SJCRH30 (cell line): ENCODE measurements at places on chromosomes 3 and 15. TPM values are rescaled to one million over a fixed set of nuclear protein-coding genes. Genes with fewer than 3 reads are reported as not detected.

DNA sequence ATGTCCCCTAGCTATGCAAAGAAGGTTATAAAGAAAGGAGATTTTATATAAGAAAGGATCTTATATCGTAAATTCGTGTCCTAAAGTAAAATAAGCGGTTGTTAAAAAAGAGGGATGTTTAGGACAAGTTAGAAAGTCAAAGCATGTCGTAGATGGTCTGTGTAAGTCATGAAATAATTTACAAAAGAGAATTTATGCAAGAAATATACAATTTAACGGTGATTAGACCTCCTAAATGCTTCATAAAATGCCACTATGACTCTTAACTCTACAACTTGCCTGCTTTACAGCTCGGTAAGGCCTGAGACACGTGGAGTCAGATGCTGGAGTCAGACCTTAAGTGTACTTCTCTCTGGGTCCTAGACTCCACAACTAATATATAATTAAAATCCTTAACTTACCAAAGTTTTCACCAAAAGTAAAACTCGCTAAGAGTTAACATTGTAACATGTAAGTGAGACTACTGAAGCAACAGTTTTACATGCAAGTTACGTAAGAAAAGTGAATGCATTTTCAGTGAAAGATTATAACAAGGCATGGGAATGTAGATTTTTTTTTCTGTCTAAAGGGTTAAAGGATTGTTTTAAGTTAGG, 13.3 kb upstream of the SRPRB start:
- H3K4me3 ChIP-seq = no peak overlapping the region
- no peak overlapping the region for H3K27ac ChIP-seq
- H3K27me3 ChIP-seq = no peaks in the 10 kb centered on the region
- H3K36me3 ChIP-seq = no peaks in the 10 kb centered on the region
- DNase-seq = peak; percentile 44

GRCh38 chr15:92617549-92618520, 37.7 kb downstream of the FAM174B start:
- H3K27me3 ChIP-seq = no peaks in the 10 kb centered on the region
- H3K4me1 ChIP-seq = peaks cover 40% of the 10 kb centered on the region

DNA sequence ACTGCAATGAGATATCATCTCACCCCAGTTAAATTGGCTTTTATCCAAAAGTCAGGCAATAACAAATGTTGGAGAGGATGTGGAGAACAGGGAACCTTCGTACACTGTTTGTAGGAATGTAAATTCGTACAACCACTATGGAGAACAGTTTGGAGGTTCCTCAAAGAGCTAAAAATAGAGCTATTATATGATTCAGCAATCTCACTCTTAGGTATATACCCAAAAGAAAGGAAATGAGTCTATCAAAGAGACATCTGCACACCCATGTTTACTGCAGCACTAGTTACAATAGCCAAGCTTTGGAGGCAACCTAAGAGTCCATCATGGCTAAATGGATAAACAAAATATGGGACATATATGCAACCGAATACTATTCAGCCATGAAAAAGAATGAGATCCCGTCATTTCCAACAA, 68.0 kb upstream of the HES1 start:
- H3K4me1 ChIP-seq = peaks cover 21% of the 10 kb centered on the region
- no peak overlapping the region for H3K27ac ChIP-seq
- DNase-seq = peak; percentile 42
- no peaks in the 10 kb centered on the region for H3K36me3 ChIP-seq
- no peak overlapping the region for H3K4me3 ChIP-seq

- H3K4me3 ChIP-seq = no peak overlapping the region
- H3K27ac ChIP-seq = no peak overlapping the region
- H3K27me3 ChIP-seq = no peaks in the 10 kb centered on the region
- no peaks in the 10 kb centered on the region for H3K36me3 ChIP-seq
These were observed 26.6 kb downstream of the LRRC2 start for GRCh38 chr3:46539443-46540005.

DNA sequence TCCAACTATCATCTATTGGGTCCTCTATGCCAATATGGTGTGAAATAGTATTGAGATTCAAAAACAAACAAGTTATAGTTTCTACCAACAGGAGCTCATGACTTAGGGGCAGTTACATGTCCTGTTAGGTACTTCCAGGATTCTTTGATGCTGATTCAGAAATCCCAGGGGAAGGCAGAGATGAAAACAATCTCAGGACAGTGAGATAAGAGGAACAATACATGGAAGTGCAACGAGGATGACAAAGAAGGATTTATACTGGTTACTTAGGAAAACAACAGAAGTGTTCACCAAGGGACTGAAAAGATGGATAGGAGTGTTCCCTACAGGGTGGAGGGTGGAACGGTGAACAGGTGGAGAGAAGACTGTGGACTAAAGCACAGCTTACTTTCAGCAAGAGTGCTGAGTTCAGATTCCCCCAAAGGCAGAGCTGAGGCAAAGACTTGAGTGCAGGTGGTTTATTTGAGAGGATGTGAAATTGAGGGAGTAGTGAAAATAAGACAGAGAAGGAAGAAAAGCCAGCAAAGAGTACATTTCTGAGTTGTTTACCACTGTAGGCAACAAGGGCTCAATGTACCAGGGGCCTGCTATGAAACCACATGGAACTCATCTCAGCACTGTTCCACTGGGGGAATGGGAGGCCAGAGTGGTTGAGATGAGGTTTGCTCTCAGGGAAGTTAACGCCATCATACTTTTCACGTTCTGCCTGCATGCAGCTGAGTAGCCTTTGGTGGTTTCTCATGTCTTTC, 68.1 kb downstream of the TRIM69 start:
- H3K27ac ChIP-seq = no peak overlapping the region
- H3K4me1 ChIP-seq = peaks cover 4% of the 10 kb centered on the region; the same call in 1 of the 2 replicates
- DNase-seq = no peak
- H3K36me3 ChIP-seq = no peaks in the 10 kb centered on the region

DNA sequence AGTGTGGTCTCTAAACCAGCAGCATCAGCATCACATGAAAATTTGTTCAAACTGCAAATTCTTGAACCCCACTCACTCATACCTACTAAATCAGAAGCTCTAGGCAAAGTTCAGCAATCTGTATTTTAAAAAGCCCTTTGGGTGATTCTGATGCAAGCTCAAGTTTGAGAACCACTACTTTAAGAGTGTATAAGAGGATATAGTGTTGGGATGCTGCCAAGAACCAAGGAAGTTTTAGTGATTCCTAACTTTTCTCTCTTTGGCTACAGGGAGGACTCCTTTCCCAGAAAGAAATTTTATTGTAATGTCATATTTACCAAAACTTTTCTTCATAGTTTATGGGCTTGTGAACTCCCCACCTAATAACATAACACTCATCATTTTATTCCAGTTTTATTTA, 422.2 kb downstream of the TBC1D5 start:
- DNase-seq = no peak
- no peaks in the 10 kb centered on the region for H3K4me1 ChIP-seq
- no peaks in the 10 kb centered on the region for H3K27me3 ChIP-seq
- H3K4me3 ChIP-seq = no peak overlapping the region

DNA sequence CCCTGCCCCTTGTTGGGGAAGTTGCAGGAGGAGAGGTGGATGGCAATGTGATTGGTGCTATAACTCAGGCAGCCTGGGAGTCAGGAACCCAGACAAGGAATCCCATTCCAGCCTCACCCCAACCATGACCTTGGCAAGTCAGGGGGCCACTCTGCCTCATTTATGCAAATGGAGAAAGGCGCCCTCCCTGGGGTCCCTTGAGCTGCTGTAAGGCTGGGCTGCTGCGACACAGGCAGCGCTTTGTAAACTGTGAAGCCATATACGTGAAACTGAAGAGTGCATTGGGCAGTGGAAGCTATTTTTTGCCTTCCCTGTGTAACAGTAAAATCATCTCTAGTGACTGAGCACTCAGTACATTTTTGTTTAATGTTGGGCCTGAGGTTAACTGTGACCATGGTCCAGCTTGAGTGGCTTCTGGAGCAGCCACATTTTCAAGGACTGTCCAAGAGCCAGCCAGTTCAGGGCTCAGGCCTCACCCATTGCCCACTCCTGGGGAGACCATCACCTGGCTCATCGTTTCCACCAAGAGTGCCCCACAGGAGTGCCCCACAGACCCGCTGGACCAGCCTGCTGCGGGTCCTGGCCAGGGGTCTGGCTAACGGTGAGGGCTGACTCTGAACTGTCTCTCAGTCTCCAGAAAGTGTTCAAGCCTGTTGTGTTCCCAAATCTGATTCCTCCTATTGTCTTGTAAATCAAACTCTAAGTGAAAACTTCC, 27.9 kb downstream of the KIF7 start:
- H3K27me3 ChIP-seq = no peaks in the 10 kb centered on the region
- no peaks in the 10 kb centered on the region for H3K4me1 ChIP-seq
- H3K27ac ChIP-seq = no peak overlapping the region

DNA sequence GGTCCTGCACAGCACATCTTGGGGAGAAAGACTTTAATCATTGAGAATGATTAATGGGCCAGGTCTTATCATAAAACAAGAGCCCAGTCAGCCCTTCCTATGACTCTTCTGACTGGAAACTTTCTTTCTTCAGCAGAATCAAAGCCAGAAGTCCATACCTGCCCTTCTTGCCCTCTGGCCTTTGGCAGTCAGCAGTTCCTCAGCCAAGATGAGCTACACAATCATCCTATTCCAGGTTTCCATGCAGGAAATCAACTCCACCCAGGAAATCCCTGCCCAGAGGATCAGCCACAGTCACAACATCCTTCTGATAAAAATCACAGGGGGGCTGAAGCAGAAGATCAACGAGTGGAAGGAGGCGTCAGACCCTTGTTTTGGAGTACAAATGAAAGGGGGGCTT, 26.9 kb downstream of the ZNF589 start:
- DNase-seq = no peak
- H3K27me3 ChIP-seq = no peaks in the 10 kb centered on the region
- H3K4me3 ChIP-seq = no peak overlapping the region
- H3K27ac ChIP-seq = no peak overlapping the region
- no peaks in the 10 kb centered on the region for H3K4me1 ChIP-seq

- no peaks in the 10 kb centered on the region for H3K27me3 ChIP-seq
- peaks cover 91% of the 10 kb centered on the region for H3K36me3 ChIP-seq
- no peak overlapping the region for H3K27ac ChIP-seq
- no peaks in the 10 kb centered on the region for H3K4me1 ChIP-seq
- DNase-seq = no peak
- no peak overlapping the region for H3K4me3 ChIP-seq
These were observed 30.9 kb downstream of the TFG start for GRCh38 chr3:100740207-100740606.

GRCh38 chr15:100691321-100691720, 88.9 kb downstream of the ASB7 start:
- H3K27ac ChIP-seq = no peak overlapping the region
- H3K4me3 ChIP-seq = no peak overlapping the region
- no peak for DNase-seq
- H3K27me3 ChIP-seq = no peaks in the 10 kb centered on the region
- no peaks in the 10 kb centered on the region for H3K36me3 ChIP-seq
- H3K4me1 ChIP-seq = peaks cover 26% of the 10 kb centered on the region

DNA sequence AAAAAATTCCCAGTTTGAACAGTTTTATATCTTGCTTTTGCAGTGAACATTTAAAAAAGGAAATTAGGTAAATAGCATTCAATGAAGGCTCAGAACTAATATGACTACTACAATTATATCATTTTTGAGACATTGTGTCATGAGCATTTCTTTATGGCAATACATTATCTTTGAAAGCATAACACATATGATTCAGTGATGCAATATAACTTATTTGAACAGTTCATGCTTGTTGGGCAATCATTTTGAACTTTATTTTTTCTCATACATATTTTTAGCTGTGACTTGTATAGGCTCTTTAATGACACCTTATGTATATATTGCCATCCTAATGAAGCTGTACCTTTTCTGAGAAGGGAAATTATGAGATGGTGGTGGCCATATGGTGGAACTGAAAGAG, 828.6 kb upstream of the NR2F2 start:
- peaks cover 5% of the 10 kb centered on the region; the same call in 1 of the 2 replicates for H3K4me1 ChIP-seq
- H3K27me3 ChIP-seq = no peaks in the 10 kb centered on the region
- H3K4me3 ChIP-seq = no peak overlapping the region
- H3K27ac ChIP-seq = no peak overlapping the region
- no peaks in the 10 kb centered on the region for H3K36me3 ChIP-seq

DNA sequence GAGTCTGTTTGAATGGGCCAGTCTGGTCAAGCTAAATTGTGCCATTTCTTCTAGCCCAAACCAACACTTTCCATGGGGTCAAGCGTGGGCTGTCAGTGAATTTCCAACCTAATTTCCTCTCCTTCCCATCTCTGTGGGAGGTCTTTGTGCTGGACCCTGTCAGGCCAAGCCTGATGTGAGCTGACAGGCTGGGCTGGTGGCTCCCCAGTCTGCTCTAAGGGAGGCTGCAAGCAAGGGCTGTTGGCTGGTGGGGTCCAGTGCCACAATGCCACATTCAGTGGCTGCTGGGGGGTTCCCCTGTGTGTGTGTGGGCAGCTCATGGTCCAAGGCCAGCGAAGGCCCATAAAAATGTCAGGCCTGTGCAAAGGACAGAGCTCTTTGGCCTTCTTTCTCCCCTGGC, 216.1 kb downstream of the OPA1 start:
- no peak overlapping the region for H3K27ac ChIP-seq
- no peak overlapping the region for H3K4me3 ChIP-seq
- H3K36me3 ChIP-seq = no peaks in the 10 kb centered on the region
- no peaks in the 10 kb centered on the region for H3K27me3 ChIP-seq

DNA sequence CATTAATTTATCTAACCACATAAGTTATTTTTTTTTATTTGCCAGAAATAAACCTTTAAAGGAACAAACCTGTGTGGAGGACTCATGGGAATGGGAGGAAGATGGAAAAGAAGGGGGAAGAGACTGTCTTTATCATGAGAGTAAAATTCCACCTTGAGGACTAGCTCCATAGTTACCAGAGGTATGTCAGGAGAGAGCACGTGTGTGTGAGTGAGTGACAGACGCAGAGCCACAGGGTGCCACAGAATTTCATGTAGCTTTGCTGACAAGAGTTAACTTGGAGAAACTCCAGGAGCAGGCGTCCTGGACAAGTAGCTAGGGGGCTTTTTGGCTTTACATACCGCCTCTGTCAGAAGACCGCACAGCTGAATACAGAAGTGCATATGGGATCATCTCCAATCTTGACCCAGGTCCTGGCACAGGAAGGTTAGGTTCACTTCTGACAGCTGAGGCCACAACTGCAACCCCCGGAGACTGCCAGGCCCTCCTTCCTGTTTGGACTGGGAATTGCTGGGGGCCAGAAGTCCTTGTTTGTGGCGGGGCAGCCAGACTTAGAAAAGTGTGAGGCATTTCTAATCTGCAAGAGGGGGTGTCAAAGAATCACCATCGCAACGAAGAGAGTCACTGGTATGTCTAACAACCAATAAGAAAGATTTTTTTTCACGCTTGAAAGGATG, 197.8 kb upstream of the TPM1 start:
- H3K4me1 ChIP-seq = peaks cover 33% of the 10 kb centered on the region
- no peaks in the 10 kb centered on the region for H3K27me3 ChIP-seq
- H3K4me3 ChIP-seq = no peak overlapping the region
- DNase-seq = peak; percentile 57
- no peak overlapping the region; the same call in 1 of the 2 replicates for H3K27ac ChIP-seq
- no peaks in the 10 kb centered on the region for H3K36me3 ChIP-seq

- no peak overlapping the region for H3K27ac ChIP-seq
- H3K36me3 ChIP-seq = no peaks in the 10 kb centered on the region
- H3K27me3 ChIP-seq = no peaks in the 10 kb centered on the region
- H3K4me3 ChIP-seq = no peak overlapping the region
- no peaks in the 10 kb centered on the region for H3K4me1 ChIP-seq
These were observed 27.2 kb downstream of the CYFIP1 start for GRCh38 chr15:22952796-22953579.

The SH3GL3 gene
- total RNA-seq = not detected in 2 replicates

The C3orf22 gene
- total RNA-seq = not detected in 2 replicates

The TRH gene
- total RNA-seq = not detected in 2 replicates

The COL6A5 gene
- not detected in 2 replicates for total RNA-seq

The CACNA2D3 gene
- 0.15 and 0.22 TPM in 2 replicates for total RNA-seq

The MINAR1 gene
- total RNA-seq = 0.69 and 0.79 TPM in 2 replicates

The CSPG5 gene
- total RNA-seq = 0.73 and 1.1 TPM in 2 replicates
